Activated CD4-positive, alpha-beta T cell treated with anti-CD3 and anti-CD28 coated beads for 1 hour (primary cell): ENCODE measurements at places on chromosomes 16 and 17.

DNA sequence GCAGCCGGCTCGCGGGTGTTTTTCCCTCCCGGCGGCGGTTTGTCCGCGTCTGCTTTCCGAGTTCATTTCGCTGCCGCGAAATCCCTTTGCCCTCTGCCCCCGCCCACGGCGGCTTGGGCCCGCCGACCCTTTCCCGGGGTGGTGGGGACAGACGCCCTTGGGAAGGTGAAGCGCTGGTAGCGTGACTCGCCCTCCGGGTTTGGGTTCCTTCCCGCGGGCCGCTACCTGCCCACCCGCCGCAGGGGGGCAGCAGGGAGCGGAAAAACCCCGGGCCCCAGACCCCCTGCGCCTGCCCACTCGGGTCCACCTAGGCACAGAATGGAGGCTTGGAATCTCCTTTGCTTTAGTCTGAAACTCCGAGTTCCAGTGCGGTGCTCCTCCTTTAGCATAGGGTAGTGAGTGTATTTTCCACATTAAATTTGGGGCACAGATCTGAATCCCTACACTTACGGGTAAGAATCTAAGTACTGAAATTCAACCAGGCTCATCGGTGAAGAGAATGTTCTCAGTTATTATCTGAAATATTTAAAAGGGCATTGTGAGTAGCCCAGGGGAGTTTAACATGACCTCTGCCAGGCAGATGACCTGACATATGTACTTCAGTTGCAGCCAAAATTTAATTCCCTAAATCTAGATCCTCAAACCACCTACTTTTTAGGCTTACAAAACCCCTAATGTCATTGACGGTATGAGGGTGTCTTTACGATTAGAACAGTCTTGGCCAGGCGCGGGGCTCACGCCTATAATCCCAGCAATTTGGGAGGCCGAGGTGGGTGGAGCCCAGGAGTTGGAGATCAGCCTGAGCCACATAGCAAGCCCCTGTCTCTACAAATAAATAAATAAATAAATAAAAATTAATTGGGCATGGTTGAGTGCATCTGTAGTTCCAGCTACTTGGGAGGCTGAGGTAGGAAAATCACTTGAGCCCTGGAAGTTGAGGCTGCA, 1.0 kb downstream of the NME2 start:
- peak; percentile 48 for DNase-seq

DNA sequence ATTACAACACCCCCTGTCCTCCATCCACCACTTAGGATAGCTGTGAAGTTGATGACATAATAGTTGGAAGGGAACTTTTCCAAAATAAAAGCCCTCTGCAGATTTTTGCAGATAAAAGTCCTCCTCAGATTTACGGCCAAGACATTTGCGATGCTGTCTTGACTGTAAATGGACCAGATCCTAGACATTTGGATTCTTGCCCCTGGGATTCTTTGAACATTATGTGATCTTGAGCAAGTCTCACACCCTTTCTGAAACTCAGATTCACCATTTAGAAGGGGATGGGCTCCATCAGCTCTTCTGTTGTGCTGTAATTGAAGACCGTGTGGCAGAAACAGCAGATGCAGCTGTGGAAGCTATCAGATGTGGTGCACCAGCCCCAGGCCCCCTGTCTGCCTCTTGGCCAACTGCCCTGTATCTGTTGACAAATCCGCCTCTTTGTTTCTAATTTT, 153.9 kb upstream of the CACNG3 start:
- no peak for DNase-seq

- DNase-seq, result no peak
Measured at GRCh38 chr16:2008009-2008526, 1.6 kb downstream of the ZNF598 start.

GRCh38 chr16:23742766-23743165, 12.1 kb upstream of the CHP2 start:
- DNase-seq, result no peak

GRCh38 chr17:12928736-12929135, 89.1 kb downstream of the ELAC2 start:
- no peak for DNase-seq

DNA sequence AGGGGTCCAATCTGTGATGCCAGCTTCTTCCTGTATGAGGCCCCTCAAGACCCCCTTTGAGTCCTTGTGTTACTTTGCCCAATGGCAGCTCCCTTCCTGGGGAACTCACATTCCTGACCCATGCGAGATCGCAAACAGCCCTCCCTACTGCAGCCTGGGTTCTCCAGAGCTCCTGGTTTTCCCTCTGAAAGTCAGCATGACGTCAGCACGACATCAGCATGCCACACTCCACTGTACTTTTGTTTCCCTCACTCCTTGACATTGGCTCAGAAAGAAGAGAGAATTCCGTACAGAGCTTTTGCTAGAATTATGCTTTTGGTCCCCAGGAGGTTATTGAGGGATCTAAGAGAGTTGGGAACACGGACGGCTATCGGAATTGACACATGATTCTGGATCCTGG, 168.1 kb upstream of the PIRT start:
- DNase-seq, result no peak

GRCh38 chr17:34764716-34765115, 185.3 kb downstream of the TMEM132E start:
- no peak for DNase-seq

- DNase-seq, result no peak
Measured at GRCh38 chr17:81723651-81724209, 11.6 kb downstream of the SLC25A10 start.

DNA sequence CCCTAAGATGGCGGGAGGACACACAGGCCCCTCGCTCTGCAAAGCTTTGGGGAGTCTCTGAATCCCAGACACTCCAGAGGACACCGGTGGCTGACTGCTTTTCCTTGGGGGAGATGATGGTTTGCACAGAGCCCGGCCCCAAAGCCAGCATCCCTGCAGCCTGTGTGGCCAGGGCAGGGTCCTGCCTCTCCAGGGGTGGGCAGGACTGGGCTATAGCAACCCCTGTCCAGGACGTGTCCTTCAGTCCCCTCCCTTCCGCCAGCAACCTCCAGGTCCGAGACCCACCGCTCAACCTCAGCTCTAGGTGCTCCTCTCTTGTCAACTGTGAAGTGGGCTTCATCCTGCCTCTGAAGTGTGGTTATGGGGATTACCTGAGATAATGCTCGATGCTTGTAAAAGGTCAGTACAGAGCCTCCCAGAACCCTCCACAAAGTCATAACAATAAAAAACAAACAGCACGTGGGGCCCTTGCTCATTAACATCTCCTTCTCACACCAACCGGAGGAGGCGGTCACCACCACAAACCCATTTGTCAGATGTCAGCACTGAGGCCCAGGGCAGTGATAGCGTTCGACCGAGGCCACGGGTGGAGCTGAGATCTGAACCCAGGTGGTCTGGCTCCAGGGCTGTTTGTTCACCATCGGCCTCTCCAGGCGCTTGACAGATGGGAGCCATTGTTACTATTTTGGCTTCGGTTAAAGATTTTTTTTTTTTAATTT, 304.8 kb downstream of the IRF8 start:
- DNase-seq, result no peak

GRCh38 chr16:51407921-51408320, 256.9 kb upstream of the SALL1 start:
- no peak for DNase-seq

- no peak for DNase-seq
Measured at GRCh38 chr17:63753215-63753614, 11.6 kb upstream of the STRADA start.

DNA sequence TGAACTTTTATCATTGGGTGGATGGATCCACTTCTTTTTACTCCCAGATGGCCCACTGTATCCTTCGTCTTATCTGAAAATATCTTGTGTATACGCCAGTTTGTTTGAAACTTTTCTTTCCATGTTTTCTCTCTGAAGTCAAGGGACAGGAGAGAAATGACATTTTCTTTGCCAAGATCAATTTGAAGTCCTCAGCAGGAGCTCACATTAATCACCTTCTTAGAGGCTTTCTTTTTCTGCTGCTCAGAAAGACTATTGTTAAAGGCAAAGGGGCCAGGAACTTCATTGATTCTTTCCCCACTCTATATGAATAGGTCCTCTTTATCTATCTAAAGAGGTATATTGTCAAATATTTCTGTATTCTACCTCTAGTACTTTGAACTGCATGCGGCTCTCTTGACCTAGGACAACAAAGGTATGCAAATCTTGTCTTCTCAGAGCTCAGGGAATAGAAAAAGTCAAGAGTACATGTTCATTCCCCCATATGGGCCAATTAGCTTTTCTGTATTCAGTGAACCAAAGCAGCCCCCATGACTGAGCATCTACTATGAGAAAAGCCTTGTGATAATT, 583.3 kb downstream of the HS3ST4 start:
- no peak for DNase-seq

DNA sequence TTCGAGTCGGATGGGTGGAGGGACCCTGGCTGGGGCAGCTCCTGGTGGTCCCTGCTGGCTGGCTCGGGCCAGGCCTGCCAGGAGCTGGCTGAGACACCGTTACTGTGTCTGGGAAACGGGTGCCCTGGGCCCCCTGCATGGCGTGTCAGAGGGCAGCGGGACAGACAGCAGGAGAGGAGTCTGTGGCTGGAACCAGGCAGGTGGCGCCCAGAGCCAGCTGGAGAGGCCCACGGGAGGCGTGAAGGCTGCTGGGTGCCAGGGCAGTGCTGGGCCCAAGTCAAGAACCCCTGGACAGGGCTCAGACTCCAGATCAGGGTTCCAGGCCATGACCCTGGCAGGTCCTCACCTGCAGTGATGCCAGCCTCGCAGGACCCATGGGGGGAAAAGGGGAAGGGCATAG, 16.6 kb downstream of the SOX8 start:
- no peak for DNase-seq

DNA sequence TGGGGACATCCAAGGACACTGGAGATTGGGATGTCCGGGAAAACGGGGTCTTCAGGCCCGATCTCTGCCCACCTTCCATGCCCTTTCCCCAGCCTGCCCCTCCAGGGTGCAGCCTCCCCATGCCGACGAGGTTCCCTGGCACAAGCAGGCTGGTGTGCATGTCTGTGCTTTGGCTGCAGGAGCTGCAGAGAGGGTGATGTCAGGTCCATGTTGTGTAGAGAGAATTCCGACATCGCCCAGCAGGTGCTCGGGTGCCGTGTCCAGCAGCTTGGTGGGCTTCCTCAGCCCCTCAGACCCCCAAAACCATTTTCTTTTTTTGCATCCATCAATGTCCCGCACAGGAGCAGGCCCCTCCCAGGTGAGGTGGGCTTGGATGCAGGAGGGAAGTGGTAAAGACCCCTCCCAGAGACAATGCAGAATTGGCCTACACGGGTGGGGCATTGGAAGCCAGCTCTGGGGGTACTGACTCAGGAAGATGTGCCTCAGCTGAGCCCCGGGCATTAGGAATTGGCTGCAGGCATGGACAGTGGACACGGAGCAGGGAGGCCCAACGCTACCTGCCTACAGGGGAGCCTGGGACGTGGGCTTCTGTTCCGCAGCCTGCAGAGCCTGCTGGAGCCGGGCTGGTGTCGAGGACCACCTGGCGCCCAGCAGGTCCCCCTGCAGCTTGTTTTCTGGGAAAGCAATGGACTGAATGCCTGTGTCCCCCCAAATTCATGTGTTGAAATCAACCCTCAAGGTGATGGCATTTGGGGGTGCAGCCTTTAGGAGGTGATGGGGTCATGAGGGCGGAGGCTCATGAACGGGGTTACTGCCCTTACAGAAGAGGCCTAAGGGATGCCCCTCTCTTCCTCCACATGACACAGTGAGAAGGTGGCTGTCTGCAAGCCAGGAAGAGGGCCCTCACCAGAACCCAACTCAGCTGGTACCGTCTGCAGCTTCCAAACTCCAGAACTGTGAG, 97.5 kb downstream of the METRNL start:
- no peak for DNase-seq
